Bronchial epithelial cell (primary cell): ENCODE measurements at places on chromosomes 7 and 10. TPM values are rescaled to one million over a fixed set of nuclear protein-coding genes. Genes with fewer than 3 reads are reported as not detected.

GRCh38 chr7:130894146-130894908 is 160.3 kb upstream of the KLF14 start:
- DNase-seq = peak; percentile 55

- no peak for DNase-seq
Observed at GRCh38 chr7:128398841-128399135, 11.0 kb downstream of the IMPDH1 start.

Gene EVX1
- not detected in 2 replicates for total RNA-seq

Gene C10orf53
- total RNA-seq = not detected in 2 replicates

GRCh38 chr10:73039635-73040034 is 57.0 kb downstream of the P4HA1 start:
- no peak for DNase-seq

Gene PAPOLB
- under 0.01 TPM in 1 of 2 replicates, not detected in the other for total RNA-seq

- DNase-seq = no peak
Observed at GRCh38 chr10:48649349-48649944, 35.2 kb upstream of the WDFY4 start.

- peak; percentile 72 for DNase-seq
Observed at GRCh38 chr10:114103284-114103683, 59.6 kb downstream of the ADRB1 start.

DNA sequence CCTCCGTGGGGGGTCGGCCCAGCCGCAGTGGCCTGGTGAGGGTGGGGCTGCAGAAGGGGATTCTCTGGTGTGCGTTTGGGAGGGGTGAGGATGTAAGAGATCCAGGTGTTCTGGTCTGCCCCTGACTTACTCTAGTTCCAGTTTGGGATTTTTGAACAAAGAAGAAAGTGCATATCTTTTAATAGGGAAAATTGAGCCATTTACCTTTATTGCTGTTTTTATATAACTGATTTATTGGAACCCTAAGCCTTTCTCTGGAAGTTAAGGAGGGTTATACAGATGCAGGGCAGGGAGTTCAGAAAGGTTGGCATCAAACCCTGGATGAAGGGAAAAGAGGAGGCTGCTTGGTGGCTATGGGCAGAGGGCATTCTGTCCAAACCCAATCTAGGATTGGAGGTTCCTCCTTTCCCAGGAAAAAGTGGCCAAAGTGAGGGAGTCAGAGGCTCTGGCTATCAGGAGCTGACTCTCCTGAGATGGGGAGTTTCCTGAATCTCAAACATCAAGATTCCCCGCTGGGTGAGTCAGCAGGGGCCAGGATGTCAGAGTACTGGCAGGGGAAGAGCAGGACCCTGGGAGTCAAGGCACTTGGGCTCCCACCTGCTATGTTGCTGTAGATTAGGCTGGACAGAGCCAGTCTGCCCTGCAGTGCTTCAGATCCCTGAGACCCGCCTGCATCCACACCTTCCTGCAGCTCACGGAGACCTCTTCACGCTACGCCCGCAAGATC is 67.5 kb downstream of the CLIP2 start:
- DNase-seq = no peak

- DNase-seq = no peak
Observed at GRCh38 chr7:126001349-126001748, 1071.7 kb upstream of the POT1 start.

Gene ZCCHC24
- 0.53 and 0.90 TPM in 2 replicates for total RNA-seq
